ENCODE measurements at places on chromosomes 3 and 15. TPM values are rescaled to one million over a fixed set of nuclear protein-coding genes. Genes with fewer than 3 reads are reported as not detected.

GRCh38 chr3:67196677-67197076 is 198.6 kb downstream of the KBTBD8 start:
- DNase-seq: no peak

- no peak for DNase-seq
These were observed 14.0 kb downstream of the ITPR1 start for GRCh38 chr3:4507024-4507596.

DNA sequence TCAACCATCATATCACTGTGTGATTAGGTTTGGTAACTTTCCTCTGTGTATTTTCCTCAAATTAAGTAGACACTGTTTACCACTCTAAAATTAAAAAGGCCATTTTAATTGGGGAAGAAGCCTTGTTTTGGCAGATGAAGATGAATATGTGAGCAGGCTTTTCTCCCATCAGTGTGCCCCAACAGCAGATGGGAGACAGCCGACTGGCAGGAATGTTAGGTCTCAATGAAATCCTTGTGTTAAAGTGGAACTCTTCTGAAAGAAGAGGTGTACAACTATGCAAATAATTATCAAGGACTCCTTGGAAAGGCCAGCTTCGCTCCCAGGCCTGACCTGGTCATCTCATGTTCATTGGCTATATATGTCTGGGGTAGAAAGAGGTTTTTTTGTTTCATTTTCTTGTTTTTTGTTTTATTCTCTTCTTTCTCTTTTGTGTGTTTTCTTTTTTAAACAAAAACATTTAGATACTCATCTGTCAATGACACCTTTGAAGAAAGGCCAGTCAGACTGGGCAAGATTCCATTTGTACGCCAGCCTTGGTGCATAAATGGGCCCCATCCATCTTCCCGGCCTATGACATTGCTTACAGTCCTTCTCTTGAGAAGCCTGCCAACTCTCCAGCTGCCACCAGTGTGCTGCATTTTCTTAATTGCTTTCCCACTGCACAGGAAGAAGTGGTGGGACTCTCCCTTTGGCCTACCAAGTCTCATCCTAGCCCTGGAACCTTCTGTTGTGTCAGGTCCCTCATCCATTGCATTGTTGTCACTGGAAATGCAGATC is 25.8 kb downstream of the LRTM1 start:
- no peak for DNase-seq

DNA sequence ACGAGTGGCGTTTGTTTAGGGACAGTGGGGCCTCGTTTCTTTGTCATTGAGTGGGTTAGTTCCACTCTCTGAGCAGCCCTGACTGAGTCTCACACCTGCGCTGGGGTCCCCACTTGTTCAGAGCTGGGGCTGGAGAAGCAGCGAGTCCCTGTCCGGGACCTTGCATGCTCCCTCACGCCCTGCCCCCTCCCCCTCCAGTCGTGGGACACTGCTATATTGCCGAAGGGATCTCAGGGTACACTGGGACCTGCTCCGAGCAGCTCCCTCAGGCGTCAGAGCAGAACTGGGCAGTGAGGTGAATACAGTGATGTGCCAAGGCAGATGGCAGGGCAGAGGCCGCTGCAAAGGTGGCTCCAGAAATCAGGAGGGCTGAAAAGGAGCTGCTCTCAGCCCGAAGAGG is 59.9 kb upstream of the KLF13 start:
- no peak for DNase-seq

CLDN18 gene
- polyA plus RNA-seq: 2.1 TPM

DNA sequence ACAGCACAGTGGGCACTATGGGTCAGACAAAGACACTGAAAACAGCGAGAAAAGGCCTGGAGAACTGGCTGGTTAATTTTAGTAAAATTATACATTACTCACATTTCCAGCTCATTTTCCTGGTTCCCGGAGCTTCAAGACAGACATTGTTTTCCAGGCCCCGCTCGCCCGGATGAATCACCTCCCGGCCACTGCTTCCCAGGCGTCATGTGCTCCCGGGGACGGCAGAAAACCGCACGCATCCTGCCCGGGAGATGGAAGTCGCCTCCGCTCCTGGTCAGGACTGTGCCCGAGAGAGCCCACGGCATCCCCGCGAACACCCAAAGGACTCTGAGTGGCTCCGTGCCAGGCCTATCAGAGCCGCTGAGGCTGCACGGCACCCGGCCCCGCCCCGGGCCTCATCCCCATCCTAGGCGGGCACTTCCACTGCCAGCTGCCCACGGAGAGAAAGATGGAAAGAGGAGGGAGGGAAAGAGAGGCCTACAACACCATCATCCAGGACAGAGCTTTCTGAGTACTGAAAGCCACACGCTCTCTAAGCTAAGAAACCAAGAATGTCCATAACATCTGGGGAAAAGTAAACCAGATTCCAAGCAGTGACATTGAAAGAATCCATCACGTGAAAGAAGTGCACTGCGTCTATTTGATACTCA is 75.1 kb downstream of the VGLL4 start:
- no peak for DNase-seq

DNA sequence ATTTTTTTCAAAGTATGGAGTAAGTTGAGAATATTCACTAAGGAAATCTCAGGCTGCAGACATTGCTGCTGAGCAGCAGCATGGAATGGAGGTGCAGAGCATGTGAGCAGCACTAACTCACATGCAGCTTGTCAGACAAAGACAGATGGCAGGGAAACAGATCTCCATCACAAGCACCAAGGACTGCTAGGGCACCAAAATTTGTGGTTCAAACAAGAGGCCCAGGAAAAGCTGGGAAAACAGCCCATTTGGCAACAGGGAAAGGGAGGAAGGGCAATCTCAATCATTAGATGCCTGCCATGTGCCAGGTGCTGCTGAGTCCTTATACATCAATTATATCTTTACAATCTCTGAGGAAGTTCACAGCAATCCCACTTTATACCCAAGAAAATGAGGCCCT is 47.2 kb upstream of the EIF1B start:
- no peak for DNase-seq

- no peak for DNase-seq
These were observed 66.0 kb downstream of the RBMS3 start for GRCh38 chr3:29346828-29347227.

GRCh38 chr15:27617013-27617412 is 482.1 kb downstream of the OCA2 start:
- no peak for DNase-seq

TEX9 gene
- polyA plus RNA-seq: 36.4 TPM

FAM81A gene
- polyA plus RNA-seq: 24.0 TPM

UBE2E2 gene
- polyA plus RNA-seq: 46.7 TPM

- DNase-seq: no peak
These were observed 227.1 kb upstream of the CD96 start for GRCh38 chr3:111314898-111315297.
